GM12878 (cell line): ENCODE measurements at places on chromosomes 12 and 14. TPM values are rescaled to one million over a fixed set of nuclear protein-coding genes. Genes with fewer than 3 reads are reported as not detected.

BMP4 gene
- total RNA-seq: 0.46 and 0.85 TPM in 2 replicates

- DNase-seq: no peak
Measured at GRCh38 chr14:38056270-38056669, 151.4 kb upstream of the SSTR1 start.

DNA sequence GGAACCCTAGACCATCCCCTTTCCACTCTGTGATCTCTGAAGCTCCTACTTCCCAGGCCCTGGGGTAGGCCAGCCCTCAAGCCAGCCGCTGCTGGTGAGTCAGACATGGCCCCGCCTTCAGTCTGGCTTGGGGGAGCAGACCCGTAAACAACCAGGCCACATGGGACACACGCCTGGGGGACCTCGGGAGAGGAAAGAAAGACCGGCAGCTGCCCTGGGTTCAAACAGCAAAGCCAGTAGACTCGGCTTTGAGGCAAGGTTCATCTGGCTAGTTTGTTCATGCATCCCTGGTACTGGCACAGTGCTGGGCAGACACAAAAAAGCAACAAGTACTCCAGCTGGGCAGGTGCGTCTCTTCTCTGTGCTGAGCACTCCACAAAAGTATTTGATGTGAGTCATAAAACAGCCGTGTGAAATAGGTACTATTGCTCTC, 101.9 kb downstream of the SETD3 start:
- no peak for DNase-seq

- no peak for DNase-seq
Measured at GRCh38 chr12:34287437-34287836, 265.1 kb downstream of the ALG10 start.

DNA sequence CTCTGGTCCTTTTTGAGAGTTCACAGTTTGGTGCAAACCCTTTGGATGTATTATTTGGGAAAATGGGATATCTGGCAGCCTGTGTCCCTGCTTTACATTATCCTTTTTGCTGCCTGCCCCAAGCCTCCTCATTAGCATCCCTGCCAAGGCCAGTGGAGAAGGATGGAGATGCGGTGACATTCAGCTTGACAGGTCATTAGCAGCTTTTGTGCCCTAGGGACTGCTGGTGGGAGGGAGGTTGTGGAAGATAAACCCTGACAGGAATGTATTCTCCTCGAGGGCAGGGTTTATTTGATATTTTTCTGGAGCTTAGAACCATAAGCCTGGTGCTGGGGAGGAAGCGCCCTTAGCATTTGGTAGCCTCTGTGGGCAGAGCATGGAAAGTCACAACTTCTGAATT, 49.3 kb downstream of the PTPN11 start:
- DNase-seq: no peak

DNA sequence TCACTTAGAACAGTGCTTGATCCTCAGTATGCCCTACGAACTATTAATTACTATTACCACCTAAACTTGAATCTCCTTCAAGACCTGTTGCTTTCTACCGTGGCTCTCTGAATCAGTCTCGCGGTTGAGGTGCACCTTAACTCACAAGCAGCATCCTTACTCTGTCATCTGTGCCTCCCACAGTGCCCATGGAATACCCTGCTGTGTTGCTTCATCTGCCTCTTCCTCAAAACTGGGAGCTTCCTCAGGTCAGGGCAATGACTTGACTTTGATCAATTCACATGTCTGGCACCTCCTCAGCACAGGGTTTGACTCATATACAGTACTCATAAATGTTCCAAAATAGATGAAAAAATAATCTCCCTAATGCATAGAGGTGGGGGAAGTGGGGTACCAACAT, 305.9 kb downstream of the NUAK1 start:
- no peak for DNase-seq

CFAP251 gene
- 0.85 and 0.97 TPM in 2 replicates for total RNA-seq

- no peak for DNase-seq
Measured at GRCh38 chr14:51093371-51094281, 1.3 kb downstream of the TRIM9 start.

CELA1 gene
- total RNA-seq: not detected in 2 replicates

GRCh38 chr14:65972891-65973290, 513.3 kb upstream of the CCDC196 start:
- DNase-seq: no peak

DNA sequence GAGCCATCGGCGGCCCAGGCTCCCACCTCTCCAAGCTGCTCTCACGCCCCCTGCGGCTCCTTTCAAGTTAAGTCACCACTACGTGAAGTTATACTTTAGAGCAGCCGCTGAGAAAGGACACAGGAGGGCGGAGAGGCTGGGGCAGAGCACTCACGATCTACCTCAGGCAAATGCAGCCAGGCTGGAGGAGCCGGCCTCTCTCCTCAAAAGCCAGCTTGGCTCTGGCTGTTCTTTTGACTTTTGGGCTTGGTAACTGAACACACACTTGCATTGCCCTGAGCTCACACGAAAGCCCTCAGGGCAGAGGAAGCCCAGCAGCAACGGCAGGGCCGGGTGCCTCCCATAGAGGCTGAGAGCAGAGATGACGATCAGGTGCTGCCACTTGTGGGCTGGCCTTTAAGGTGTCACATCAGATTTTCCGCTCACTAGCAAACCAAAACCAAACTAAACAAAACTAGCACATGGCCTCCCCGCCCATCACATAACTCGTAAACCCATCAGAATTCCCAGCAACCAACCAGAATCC, 75.2 kb downstream of the PITPNM2 start:
- DNase-seq: no peak

DNA sequence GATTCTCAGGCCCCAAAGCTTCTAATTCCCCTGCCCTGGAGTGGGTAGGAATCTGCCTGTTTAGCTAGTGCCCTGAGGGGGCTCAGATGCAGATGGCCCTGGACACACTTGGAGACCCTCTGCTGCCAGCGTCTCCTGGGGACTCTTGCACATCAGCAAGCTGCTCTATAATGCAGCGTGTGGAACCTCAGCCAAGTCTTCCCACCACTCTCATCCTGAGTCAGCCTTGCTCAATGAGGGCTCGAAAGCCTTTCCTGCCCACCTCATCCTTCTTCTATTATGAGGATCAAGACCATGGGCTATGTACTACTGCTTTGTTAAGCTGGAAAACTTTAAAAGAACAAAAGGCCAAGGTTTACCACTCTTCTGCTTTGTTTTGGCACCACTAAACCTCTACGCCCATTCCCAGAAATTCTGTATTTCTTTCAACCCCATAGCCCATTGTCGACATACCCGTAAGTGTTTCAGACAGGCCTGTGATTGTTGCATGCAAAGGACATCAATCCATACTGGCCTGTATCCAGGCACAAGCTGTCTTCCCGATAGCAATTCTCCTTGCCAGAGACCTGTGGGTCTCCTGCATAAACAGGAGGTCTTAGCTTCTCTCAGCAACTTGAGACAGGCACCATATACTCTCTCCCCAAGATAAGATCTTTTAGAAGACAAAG, 246.9 kb downstream of the DPF3 start:
- no peak for DNase-seq

GRCh38 chr12:96510306-96510764, 21.0 kb downstream of the CFAP54 start:
- DNase-seq: no peak

DNA sequence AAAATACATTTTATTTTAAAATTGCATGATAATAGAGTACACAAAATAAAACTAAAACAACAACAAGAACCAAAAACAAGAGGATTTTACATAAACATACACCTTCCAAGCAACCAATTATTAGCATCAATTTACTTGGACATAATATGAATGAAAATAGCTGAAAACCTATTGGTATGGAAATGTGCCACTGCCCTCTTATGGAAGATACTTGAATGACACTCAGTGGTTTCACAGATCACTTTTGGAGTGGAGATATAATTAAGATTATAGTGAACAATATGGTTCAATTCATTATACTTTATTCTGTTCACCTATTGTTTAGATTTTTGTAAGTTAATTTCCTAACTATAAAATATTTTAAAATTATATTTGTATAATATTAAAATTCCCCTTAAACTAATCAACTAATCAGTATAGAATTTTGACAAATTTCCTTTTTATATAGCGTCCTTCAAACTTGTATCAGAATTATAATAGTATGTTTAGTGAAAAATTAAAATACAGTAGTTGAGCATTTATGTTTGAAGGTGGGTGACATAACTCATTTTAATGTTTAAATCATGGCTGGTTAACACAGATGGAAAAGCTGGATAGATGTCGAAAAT, 70.1 kb downstream of the SLC6A15 start:
- DNase-seq: no peak

DNA sequence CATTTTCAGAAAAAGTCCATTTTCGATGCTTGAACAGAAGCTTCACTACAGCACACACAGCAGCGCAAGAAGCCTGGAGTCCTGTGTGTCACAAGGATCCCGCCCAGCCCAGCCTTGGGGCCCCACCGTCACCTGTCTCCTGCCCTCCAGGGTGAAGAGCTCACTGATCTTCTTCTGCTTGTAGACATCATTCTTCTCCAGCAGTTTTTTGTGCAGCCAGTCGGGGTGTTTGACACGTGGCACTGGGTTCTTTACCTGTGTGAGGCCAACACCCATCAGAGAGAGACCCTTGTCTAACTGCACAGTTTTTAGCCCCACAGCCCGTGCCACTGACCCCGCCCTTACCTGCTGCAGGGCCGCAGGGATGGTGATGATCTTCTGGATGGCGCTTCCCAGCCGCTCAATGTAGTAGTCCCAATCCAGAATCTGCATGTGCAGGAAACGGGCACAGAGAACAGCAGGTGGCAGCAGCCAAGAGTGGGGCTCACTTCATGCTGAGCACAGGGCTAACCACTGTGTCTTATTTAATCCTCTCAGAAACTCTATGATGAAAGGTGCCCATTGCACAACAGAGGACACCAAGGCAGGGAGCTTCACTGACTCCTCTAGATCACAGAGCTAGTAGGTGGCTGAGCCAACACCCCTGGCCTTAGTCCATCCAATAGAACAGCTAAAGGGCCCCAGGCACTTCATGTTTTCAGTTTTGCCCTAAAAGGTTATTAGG, 30.0 kb downstream of the POLE start:
- no peak for DNase-seq

GRCh38 chr14:79018836-79019235, 848.7 kb downstream of the NRXN3 start:
- DNase-seq: no peak

- no peak for DNase-seq
Measured at GRCh38 chr12:51323317-51323960, 535 bp downstream of the BIN2 start.

DNA sequence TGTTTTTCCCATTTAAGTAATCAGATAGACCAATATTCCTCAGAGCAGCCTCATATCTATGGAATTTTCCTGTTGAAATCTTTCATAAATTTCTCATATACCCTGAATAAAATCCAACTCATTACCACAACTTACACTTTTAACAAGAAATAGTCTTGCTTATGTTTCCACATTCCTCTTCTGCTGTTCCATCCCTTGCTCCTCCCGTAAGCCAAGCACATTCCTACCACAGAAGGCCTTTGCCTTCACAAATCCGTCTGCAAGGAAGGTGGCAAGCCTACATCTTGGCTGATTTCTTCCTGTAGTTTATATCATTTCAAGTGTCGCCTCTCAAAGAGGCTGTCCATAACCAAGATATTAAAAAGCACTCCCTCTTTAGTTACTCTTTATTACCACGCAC, 127.7 kb downstream of the C12orf50 start:
- no peak for DNase-seq

DNA sequence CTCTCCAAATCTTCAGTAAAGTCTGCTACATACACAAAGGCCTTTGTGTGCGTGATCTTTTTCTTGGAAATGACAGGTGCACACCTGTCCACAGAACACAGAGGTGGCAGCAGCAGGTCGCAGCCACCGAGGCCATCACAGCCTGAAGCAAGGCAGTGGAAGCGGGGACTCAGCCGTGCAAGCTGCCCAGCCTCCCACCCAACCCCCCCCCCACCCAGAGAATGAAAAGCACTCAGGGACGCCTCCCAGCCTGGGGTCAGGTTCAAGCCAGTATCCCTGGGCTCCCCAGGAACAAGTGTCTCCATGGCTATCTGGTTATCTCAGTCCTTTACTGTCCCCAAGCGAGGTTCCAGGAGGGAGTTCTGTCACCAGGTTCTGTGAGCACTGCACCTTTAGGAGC, 31.2 kb upstream of the TSPAN9 start:
- DNase-seq: no peak

DNA sequence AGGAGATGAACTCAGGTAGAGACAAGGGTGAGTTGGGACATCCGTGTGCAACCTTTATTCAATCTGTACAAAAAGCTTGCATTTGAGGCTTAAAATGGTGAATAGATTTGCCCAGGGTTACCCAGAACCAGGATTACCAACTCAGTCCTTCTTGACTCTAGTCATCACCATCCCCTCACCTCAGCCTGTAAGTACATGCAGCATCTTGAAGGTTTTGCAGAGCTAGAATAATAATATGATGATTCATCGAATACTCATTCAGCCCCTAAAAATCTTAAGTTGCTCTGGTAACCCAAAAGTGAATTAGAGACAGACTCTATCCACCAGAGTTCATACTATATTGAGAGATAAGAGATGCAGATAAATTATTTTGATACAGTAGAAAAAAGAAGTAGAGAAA, 90.3 kb downstream of the NKX2-1 start:
- DNase-seq: no peak

- DNase-seq: no peak
Measured at GRCh38 chr12:39065455-39065854, 160.1 kb upstream of the CPNE8 start.

DNA sequence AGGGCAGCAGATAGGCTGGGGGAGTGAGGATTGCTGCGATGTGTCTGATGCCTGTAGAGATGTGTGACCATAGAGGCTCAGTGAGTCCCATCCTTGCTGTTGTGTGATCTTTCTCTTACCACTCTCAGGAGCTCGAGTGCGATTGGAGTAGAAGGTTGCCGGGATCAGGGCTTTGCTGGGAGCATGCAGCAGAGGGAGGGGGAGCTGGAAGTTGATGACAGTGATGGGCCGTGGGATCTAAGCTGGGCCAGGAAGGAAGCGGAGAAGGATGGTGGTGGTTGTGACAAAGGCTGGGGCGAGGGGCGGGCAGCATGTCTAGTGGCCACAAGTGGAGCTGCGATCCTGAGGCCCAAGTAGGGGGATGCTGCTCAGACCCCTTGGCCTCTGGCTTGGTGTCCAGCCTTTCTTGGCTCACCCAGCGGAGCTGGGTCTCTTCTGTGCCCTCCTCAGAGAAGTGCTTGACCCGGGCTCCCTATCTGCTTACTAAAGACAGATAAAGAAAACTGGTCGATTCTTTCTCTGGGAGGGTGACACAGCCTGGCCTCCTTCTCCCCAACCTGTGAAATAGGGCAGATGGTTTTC, 66.2 kb downstream of the PRMT8 start:
- DNase-seq: no peak

GRCh38 chr14:76313303-76313702, 62.6 kb upstream of the ESRRB start:
- DNase-seq: no peak

OR4K13 gene
- not detected in 2 replicates for total RNA-seq

SERPINA3 gene
- 2.2 and 2.6 TPM in 2 replicates for total RNA-seq
